Muscle of arm (tissue), 14 donors: ENCODE measurements at places on chromosomes 5 and 9. TPM values are rescaled to one million over a fixed set of nuclear protein-coding genes. Genes with fewer than 3 reads are reported as not detected.

The TXNDC8 gene
- polyA plus RNA-seq, result not detected

The SLC26A2 gene
- 13.0 TPM for polyA plus RNA-seq

GRCh38 chr9:136538599-136539426 lies 7.0 kb downstream of the NOTCH1 start:
- no peak for DNase-seq

- no peak for DNase-seq
These were observed 10.7 kb downstream of the PRUNE2 start for GRCh38 chr9:76895186-76895585.

The TRPM3 gene
- 0.50 TPM for polyA plus RNA-seq

DNA sequence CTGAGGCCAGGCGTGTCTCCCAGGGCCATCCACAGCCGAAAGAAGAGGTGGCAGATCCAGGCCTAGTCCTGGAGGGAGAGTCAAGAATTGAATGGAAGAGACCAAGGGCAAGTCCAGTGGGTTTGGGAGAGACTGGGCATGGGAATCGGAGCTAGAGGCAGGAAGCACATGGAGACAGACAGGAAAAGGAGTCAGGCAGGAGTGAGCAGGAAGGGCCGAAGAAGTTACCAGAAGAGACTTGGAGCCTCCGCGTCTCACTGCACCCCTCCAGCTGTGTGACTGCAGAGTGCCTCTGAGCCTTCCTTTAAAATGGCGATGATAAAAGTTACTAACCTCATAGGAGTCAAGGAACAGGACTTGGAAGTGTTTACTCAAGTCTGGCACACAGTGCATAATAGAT lies 64.4 kb upstream of the ANGPTL2 start:
- DNase-seq, result no peak

GRCh38 chr9:77883133-77883532 lies 148.5 kb downstream of the GNAQ start:
- no peak for DNase-seq

GRCh38 chr9:38178237-38178636 lies 109.2 kb upstream of the SHB start:
- no peak for DNase-seq
